ENCODE measurements at places on chromosomes 3 and 15.

- no peaks in the 10 kb centered on the region for H3K36me3 ChIP-seq
- DNase-seq, result peak; percentile 71
- peaks cover 13% of the 10 kb centered on the region for H3K4me1 ChIP-seq
These were observed 62.7 kb upstream of the TFRC start for GRCh38 chr3:196144383-196145105.

DNA sequence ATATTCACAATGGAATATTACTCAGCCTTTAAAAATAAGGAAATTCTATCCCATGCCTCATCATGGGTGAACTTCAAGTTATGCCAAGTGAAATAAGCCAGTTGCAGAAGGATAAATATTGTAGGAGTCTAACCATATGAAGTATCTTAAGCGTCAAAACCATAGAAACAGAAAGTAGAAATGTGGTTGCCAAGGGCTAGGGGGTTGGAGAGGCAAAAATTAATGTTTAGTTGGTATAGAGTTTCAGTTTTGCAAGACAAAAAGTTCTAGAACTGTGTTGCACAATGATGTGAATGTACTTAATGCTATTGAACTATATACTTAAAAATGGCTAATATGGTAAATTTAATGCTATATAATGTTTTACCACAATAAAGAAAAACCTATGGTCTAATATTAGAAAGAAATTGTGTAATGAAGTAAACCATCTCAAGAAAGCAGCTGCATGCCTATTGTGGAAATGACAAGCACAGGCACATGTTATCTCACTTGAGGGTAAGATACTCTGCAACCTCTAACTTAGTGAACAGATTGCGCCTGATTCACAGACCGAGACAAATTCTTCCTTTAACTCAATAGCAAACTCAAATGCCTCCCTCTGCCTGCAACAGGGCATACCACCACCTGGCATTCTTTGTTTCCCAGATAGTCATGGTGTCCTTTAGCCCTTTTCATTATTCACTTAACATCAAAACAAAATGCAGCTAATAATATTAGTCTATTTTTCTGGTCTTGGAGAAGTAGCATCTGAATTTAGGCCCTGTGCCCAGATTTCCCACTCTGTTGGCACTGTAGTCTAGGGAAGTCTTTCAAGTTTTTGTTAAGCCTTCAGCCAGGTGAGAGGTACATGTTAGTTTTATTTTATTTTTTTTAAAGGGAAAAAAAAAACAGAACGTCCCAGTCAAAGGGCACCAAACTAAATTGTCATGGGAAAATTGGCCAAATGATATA lies 80.2 kb upstream of the ACP3 start:
- peaks cover 6% of the 10 kb centered on the region for H3K27me3 ChIP-seq
- DNase-seq, result no peak
- no peaks in the 10 kb centered on the region for H3K4me1 ChIP-seq
- H3K36me3 ChIP-seq, result no peaks in the 10 kb centered on the region
- H3K4me3 ChIP-seq, result no peak overlapping the region

- peaks cover 40% of the 10 kb centered on the region for H3K4me1 ChIP-seq
- no peak for DNase-seq
- H3K27me3 ChIP-seq, result no peaks in the 10 kb centered on the region
- H3K27ac ChIP-seq, result no peak overlapping the region
These were observed 888 bp downstream of the TMEM115 start for GRCh38 chr3:50358355-50358910.

DNA sequence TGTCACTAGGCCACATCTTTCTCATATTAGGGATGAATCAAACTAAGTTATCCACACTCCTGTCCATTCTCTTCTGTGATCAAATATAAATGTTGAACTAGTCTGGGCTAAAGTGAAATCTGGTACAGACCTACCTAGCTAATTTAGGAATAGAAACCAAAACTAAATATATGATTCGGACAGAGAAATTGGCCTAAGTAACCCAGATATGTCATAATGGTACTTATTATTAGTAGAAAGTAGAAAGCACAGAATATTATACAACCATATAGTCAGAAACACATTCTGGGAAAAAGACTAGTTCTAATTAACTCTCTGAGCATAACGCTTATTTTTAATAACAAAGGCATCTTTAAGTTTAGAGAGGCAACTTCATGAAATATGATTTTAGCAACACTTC lies 389.0 kb downstream of the LSAMP start:
- no peaks in the 10 kb centered on the region for H3K36me3 ChIP-seq
- H3K4me3 ChIP-seq, result no peak overlapping the region
- no peak for DNase-seq

DNA sequence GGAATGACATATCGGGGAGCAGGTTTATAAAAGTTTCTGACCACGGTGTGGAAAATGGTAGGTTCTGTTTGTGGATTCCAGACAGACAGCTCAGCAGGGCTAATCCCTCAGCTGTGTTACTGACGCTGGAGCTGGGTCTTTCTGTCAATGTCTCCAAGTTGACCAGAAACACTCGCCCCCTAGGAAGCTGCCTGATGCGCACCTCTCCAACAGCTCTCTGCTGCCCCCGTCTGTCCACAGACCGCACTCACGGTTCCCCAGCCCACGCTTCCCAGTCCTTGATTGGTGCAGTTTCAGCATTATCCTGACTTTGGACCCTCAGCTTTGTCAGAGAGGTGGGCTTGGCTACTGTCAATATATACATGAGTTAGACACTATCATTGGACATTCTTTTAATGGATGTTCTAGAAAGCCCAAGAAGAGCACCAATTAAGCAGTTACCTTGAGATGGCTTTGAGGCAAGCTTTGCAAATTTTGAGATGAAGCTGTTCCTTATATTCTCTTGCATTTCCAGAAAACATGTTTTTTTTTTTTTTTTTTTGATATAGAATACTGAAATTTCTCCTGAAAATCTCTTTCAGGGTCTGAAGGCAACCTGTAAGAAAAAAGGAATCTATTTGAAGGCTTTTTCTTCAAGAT lies 98.9 kb upstream of the TBC1D5 start:
- DNase-seq, result peak; percentile 70
- no peaks in the 10 kb centered on the region for H3K4me1 ChIP-seq
- H3K27me3 ChIP-seq, result peaks cover 3% of the 10 kb centered on the region
- H3K27ac ChIP-seq, result no peak overlapping the region
- no peaks in the 10 kb centered on the region for H3K36me3 ChIP-seq

GRCh38 chr3:50632450-50632849 lies 15.5 kb downstream of the MAPKAPK3 start:
- no peaks in the 10 kb centered on the region for H3K36me3 ChIP-seq
- H3K27me3 ChIP-seq, result no peaks in the 10 kb centered on the region
- no peak overlapping the region for H3K27ac ChIP-seq

DNA sequence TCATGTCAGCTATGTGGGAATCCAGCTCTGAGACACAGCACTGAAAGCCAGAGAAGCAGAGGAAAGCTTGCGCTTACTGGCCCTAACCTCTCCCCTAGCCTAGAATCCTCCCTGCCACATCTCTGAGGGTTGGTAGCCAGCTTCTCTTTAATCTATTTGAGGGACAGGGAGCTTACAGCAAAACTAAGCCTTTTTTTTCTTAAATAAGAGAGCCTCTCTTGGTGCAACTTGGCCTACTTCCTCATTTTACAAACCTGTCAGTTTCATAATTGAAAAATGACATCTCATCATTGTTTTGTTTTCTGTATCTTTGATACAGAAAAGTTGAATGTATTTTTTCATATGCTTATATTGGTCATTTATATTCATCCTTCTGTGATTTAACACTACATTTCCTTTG lies 193.9 kb downstream of the ZNF621 start:
- H3K27ac ChIP-seq, result no peak overlapping the region
- H3K4me1 ChIP-seq, result no peaks in the 10 kb centered on the region
- H3K36me3 ChIP-seq, result no peaks in the 10 kb centered on the region
- no peak overlapping the region for H3K4me3 ChIP-seq
- DNase-seq, result no peak

DNA sequence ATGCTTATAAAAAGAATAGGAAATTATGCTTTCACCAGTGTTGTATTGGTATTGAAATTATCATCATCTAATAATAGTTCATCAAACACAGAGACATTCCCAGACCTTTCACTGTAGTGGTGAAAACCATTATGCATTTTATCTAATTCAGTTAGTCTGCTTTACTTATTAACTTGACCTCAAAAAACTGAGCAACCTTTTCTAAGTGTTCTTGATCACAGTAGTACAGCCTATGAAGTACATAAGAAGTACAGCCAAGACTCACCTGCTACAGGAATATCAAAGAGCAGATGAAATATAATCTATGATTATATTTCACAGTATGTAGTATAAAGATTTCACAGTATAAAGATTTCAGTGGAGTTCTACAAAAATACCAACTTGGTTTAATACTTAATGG lies 75.2 kb downstream of the FILIP1L start:
- no peak overlapping the region for H3K4me3 ChIP-seq
- H3K36me3 ChIP-seq, result no peaks in the 10 kb centered on the region
- peaks cover 3% of the 10 kb centered on the region for H3K4me1 ChIP-seq
- DNase-seq, result no peak
- no peak overlapping the region for H3K27ac ChIP-seq

- H3K4me3 ChIP-seq, result no peak overlapping the region
- H3K27ac ChIP-seq, result no peak overlapping the region
- peaks cover 44% of the 10 kb centered on the region for H3K36me3 ChIP-seq
- H3K4me1 ChIP-seq, result peaks cover 9% of the 10 kb centered on the region
- DNase-seq, result no peak
These were observed 62.8 kb upstream of the SEC22A start for GRCh38 chr3:123138839-123139444.

GRCh38 chr3:131388490-131388799 lies 6.9 kb downstream of the NUDT16 start:
- no peaks in the 10 kb centered on the region for H3K4me1 ChIP-seq
- H3K27me3 ChIP-seq, result no peaks in the 10 kb centered on the region
- H3K27ac ChIP-seq, result no peak overlapping the region
- H3K4me3 ChIP-seq, result no peak overlapping the region
- H3K36me3 ChIP-seq, result peaks cover 19% of the 10 kb centered on the region

DNA sequence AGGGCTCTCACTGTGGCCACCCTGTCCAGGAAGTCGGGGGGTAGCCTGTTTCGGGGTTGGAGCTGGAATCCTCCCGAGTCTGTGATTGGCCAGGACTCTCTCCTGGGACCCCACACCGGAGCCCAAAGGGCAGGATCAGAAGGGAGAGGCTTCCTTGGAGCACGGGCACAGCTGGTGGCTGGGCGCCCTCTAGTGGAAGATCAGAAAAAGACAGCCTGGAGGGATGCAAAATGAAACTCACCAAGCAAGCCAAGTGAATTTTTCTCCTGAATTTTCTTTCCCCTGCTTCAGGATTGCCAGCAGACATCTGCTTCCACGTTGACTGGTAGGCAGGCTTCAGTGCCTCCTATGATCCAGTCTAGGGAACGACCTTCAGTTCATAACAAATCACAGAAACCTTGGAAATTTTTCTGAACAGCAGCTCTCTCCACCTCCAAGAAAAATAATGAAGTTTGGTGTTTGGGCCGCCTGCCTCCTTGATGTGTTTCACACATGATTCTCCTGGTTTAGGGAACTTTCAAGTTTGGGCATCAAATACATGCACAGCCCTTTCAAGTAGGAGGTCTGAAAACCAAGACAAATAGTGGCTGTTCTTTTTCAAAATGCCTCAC lies 224.6 kb downstream of the VPS13C start:
- H3K4me1 ChIP-seq, result peaks cover 14% of the 10 kb centered on the region
- no peak overlapping the region for H3K4me3 ChIP-seq
- H3K27me3 ChIP-seq, result peaks cover 30% of the 10 kb centered on the region
- H3K27ac ChIP-seq, result no peak overlapping the region

DNA sequence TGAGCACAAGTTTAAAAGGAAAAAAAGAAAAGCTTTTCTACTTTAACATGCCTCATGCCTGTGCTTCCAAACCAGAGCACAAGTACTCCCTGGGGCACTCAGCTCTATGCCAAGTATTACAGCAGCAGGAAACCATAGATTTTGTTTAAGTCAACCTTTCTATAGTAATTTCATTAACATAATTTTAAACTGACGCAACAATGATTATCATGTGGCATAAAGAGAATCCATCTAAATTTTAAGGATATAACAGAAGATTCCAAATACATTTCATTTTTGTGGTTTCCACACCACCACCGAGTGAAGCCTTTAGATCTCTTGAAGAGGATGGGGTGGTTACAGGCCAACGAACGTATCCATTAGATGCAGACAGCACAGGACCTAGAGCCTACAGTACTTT lies 112.1 kb downstream of the TNIK start:
- no peaks in the 10 kb centered on the region for H3K36me3 ChIP-seq
- no peaks in the 10 kb centered on the region for H3K27me3 ChIP-seq
- H3K4me1 ChIP-seq, result peaks cover 9% of the 10 kb centered on the region

DNA sequence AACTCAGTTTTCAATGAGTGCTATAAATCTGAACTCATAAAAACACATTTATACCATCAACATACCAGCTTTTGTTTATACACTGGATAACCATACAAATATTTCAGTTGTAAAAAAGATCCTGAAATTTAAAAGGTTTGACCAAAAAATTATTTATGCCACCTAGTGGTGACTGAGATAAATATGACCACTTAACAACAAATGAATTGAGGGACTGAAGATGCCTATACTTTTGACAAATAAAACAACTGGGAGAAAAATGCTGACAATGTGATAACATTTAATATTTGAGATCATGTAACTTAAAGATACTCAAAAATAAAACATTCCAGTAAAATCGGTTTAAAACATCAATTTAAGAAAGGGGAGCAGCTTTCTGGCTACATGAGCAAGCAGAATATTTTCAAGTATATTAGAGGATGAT lies 30.4 kb downstream of the ATG3 start:
- H3K4me3 ChIP-seq, result no peak overlapping the region
- no peak overlapping the region for H3K27ac ChIP-seq
- H3K27me3 ChIP-seq, result no peaks in the 10 kb centered on the region
- H3K36me3 ChIP-seq, result peaks cover 92% of the 10 kb centered on the region
- no peaks in the 10 kb centered on the region for H3K4me1 ChIP-seq

- H3K4me1 ChIP-seq, result peaks cover 5% of the 10 kb centered on the region
- H3K27me3 ChIP-seq, result no peaks in the 10 kb centered on the region
- H3K27ac ChIP-seq, result peak overlapping the region; percentile 92
- no peaks in the 10 kb centered on the region for H3K36me3 ChIP-seq
These were observed 35.6 kb downstream of the FRMD5 start for GRCh38 chr15:44159492-44159891.

DNA sequence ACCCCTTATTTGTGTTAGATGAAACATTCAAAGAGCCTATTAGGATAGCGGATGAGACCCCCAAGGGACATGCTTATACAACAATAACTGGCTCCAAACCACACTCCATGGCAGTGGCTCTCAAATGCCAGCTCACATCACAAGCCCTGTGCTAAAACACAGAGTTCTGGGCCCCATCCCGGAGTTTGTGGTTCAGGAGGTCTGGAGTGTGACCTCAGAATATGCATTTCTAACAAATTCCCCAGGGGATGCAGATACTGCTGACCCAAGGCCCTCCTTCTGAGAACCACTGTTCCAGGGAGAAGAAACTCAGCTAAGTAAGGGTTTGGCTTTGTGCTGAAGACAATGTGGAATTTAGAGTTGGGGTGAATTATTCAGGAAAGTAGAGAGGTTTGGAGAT lies 3.6 kb downstream of the CCRL2 start:
- no peaks in the 10 kb centered on the region for H3K36me3 ChIP-seq
- no peak overlapping the region for H3K27ac ChIP-seq
- H3K27me3 ChIP-seq, result no peaks in the 10 kb centered on the region
- H3K4me3 ChIP-seq, result no peak overlapping the region
- no peak for DNase-seq

- H3K27me3 ChIP-seq, result no peaks in the 10 kb centered on the region
- H3K4me3 ChIP-seq, result no peak overlapping the region
- H3K36me3 ChIP-seq, result peaks cover 7% of the 10 kb centered on the region
These were observed 59.1 kb downstream of the SMAD6 start for GRCh38 chr15:66760968-66761725.
